ENCODE measurements at places on chromosomes 3 and 15. TPM values are rescaled to one million over a fixed set of nuclear protein-coding genes. Genes with fewer than 3 reads are reported as not detected.

DNA sequence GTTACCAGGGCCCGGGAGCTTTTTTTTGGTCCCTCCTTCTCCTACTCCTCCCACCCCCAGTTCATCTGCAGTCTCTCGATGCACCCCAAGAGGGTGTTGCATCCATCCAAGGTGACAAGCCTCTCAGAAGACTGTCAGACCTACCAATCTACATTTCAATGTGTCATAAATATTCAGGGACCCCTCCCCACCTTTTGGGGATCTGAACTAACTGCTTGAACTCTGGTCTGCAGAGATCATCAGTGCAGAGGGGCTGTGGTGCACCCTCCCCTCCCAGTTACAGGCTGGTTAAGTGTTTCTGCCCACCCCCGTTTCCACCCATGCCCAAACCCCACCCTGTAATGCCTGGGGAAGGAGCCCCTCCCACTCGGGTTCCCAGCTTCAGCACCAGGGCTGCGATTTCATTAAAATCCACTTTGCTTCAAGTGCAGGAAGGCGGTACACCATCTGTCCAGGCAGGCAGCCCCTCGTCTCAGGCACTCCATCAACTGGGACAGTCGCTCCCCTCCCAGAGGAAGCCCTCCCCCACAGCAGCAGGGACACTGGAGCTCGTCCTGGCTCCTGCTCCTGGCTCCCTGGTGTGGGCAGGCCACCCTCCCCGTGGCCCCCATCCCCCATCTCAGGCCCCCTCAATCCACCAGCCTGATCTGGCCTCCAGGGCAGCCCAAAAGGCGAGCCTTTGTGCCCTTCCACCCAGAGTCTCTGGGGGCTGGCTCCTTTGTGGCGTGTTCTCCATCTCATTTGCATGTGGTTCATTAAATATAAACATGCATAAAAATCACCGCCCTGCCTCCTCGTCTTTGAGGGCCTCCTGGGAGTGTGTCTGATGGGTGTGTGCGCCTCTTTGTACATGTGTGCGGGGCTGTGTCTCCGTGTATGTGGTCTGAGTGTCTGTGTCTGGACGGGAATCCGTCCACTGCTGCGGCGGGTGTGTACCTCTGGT is 32.3 kb downstream of the RNU5B-1 start:
- H3K27me3 ChIP-seq = peaks cover 3% of the 10 kb centered on the region
- DNase-seq = no peak
- no peak overlapping the region for H3K27ac ChIP-seq
- no peaks in the 10 kb centered on the region for H3K36me3 ChIP-seq
- H3K4me3 ChIP-seq = no peak overlapping the region

DNA sequence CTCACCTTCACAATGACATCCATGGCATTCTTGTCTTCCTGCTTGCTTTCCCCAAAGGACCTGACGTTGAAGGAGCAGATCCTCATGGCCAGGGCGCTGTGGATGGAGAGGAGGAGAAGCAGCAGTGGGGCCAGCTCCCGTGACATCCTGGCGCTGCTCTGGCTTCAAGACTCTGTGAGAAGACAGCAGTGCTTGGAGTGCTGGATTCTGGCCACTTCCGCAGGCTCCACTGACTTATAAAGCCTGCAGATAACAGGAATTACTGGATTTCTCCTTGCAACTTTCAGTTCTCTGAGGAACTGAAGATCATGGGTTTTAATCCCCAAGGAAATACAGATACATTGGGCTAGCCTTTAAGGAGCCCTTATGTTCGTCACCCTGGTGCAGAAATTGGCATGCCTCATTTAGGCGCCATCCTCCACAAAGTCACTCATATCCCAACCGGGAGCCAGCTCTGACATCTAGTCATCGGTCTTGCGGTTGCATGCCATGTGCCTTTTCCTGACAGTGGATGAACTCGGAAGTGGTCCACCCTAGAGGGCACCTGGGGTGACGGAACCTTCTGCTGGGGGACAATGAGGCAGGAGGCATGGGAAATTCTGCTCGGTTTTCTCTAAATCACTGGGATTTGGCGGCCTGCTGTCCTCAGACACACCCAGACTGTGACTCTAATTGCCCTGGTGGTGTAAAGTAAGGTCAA is at the start of gene DNASE1L3:
DNASE1L3 (minus strand) TSS at position 212 of the 700 bp plus-strand sequence; CDS start at position 146, 66 bp downstream.
- peaks cover 4% of the 10 kb centered on the region for H3K27me3 ChIP-seq
- no peak within 1 kb of the TSS for H3K4me3 ChIP-seq
- DNase-seq = no peak
- H3K27ac ChIP-seq = no peak within 1 kb of the TSS
- no peaks in the 10 kb centered on the region for H3K36me3 ChIP-seq
- H3K4me1 ChIP-seq = peaks cover 27% of the 10 kb centered on the region

DNA sequence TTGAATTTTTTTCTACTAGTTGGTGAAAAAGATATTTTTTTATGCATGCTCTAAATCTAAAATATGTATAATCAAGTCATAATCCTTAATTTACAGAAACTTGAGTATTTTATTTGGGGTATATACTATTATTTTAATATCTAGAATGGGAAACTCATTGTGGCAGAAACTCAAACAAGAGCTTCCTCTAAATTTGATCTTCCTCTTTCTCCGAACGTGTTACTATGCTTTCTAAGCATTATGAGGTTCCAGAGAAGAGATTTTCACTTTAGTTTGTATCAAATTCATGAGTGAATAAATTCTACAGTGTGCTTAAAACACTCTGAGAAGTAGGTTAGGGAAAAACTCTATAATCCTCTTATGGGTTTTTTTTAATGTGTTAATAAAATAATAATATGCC is 173.1 kb downstream of the POTEB3 start:
- DNase-seq = no peak
- peaks cover 8% of the 10 kb centered on the region for H3K27me3 ChIP-seq
- H3K36me3 ChIP-seq = no peaks in the 10 kb centered on the region

- no peak overlapping the region for H3K4me3 ChIP-seq
- peaks cover 52% of the 10 kb centered on the region for H3K4me1 ChIP-seq
- peak overlapping the region; percentile 95 for H3K27ac ChIP-seq
- no peak for DNase-seq
- no peaks in the 10 kb centered on the region for H3K36me3 ChIP-seq
Measured at GRCh38 chr3:187798126-187798525, 52.9 kb upstream of the BCL6 start.

DNA sequence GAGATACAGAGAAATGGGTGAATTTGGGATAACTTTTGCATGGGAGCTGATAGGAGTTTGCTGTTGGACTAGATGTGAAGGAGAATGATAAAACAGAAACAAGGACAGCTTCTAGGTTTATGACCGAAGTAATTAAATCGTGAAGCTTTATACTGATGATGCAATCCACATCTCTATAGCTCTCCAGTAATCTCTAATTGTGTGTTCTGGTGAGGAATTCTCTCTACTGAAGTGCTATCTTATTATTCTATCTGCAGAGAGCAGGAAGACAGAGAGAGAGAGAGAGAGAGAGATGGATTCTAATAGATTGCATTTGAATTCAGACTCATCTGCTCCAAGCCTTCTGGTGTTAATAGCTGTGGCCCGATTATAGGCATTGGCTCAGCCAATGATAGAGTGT is 113.5 kb upstream of the FRMD4B start:
- no peaks in the 10 kb centered on the region for H3K4me1 ChIP-seq
- peaks cover 6% of the 10 kb centered on the region for H3K27me3 ChIP-seq
- DNase-seq = no peak
- no peak overlapping the region for H3K4me3 ChIP-seq

ROPN1 gene
- not detected for total RNA-seq

ZNF148 gene
- total RNA-seq = 22.2 TPM
